Effector memory CD8-positive, alpha-beta T cell (primary cell): ENCODE measurements at places on chromosomes 5 and 9.
A peak's percentile ranks its signal among the peaks of the same experiment; 100 is the strongest.

GRCh38 chr9:113309204-113309813 lies 6.1 kb upstream of the RNF183 start:
- DNase-seq = peak; percentile 6

- DNase-seq = no peak
Measured at GRCh38 chr5:64789457-64789856, 20.7 kb downstream of the CWC27 start.

- DNase-seq = no peak
Measured at GRCh38 chr9:121322037-121322736, 47.9 kb downstream of the STOM start.

DNA sequence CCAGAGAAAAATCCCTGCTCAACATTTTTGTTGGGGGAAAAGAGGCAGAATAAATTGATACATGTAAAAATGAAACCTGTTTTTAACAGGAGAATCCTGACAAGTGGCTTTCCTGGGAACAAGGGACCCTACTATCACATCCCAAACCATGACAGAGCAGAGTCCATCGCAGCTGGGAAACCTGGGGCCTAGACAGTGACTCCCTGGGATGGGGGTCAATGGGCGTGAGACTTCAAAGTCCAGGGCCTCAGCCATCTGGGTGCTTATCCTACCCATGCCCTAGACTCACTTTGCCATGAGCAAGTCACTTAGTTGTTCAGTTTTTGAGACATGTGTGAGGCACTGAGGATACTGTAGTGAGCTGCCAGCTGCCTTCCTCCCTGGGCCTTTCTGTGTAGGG lies 5.7 kb downstream of the TCOF1 start:
- DNase-seq = no peak

GRCh38 chr9:125989090-125989501 lies 241.9 kb downstream of the PBX3 start:
- no peak for DNase-seq

- DNase-seq = no peak
Measured at GRCh38 chr9:34386656-34387055, 10.0 kb upstream of the MYORG start.

- DNase-seq = peak; percentile 10
Measured at GRCh38 chr5:141734501-141735229, 52.6 kb upstream of the ARAP3 start.

- no peak for DNase-seq
Measured at GRCh38 chr9:125356032-125356431, 94.4 kb downstream of the GAPVD1 start.

- no peak for DNase-seq
Measured at GRCh38 chr9:36080519-36080918, 43.8 kb downstream of the RECK start.

- no peak for DNase-seq
Measured at GRCh38 chr9:135129137-135129695, 41.7 kb downstream of the OLFM1 start.

GRCh38 chr5:43016217-43016779 lies 23.8 kb downstream of the ANXA2R start:
- no peak for DNase-seq

DNA sequence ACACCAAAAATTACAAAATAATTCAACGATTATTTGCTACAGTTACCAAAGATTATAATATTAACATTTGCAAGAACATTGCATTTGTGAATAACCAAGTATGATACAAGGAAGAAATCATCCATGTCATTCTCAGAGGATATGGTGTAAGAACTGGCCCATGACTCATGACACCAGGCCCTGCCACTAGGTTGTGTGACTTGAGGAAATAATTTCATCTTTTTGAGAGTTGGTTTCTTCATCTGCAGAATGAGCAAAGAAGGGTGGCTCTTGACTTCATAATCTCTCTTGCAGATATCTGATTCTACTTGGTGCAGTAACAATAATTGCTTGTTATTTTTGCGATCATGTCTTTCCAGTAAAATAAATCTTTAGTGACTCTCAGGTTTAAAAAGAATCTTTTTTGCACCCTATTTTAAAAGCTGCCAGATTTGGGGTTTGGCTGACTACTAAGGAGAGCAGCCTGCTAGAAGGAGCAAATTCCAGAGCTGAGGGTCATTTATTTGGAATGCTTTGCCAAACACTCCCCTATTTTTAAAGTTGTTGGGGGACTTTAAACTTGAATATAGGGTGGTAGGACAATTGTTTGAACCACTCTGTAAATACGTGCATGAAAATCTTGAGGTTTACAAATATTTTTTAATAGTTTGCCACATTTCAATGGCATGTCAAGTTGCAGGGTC lies 23.5 kb downstream of the ITGA1 start:
- DNase-seq = no peak

- DNase-seq = no peak
Measured at GRCh38 chr5:132469380-132470009, 21.1 kb downstream of the IRF1 start.

DNA sequence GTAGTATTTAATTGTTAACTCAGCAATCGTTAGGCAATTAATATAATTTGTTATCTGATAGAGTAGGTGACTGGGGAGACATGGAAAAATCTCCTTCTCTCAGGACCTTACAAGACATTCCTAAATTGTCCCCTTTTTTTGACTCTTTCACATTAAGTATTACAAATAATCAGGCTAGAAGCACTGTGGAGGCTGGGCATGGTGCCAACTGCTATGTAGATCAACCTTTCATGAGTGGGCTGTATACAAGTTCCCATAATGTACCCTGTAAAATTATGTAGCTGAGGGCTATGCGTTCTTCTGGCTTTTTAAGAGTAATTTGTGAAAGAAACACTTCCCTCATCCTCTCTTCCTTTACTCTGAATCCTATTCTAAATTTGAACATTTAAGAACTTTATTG lies 140.2 kb downstream of the NFIB start:
- no peak for DNase-seq

DNA sequence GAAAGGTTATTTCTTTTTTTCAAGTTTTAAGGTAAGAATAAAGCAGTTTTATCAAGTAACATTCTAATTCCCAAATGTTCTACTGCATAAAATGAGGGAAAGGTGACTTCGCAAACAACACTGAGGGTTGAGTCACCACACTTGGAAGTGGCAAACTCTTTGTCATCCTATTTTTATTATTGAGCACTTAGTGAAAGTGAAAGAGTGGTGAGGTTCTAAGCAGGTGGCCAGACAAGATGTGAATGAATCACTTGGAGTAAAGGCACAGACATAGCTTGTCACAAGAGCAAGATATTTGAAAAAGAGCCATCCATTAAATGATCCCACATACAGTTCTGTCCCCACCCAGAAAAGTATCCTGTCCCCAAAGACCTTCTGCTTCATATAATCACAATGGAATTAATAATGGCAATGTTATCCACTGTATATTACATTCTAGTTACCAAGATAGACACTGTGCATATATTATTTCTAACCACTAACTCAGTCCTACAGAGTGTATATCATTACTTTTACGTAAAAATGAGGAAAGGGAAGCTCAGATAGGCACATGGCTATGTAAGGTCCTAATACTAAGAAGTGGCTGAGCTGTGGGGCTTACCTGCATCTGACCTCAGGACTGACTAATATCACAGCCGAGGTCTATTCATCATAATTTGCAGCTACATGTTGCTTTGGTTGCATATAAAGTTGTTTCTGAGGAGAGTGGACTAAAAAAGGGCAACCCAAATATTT lies 730.4 kb upstream of the MEF2C start:
- no peak for DNase-seq
